Left cardiac atrium (tissue), 4 donors: ENCODE measurements at places on chromosomes 12 and 14.

DNA sequence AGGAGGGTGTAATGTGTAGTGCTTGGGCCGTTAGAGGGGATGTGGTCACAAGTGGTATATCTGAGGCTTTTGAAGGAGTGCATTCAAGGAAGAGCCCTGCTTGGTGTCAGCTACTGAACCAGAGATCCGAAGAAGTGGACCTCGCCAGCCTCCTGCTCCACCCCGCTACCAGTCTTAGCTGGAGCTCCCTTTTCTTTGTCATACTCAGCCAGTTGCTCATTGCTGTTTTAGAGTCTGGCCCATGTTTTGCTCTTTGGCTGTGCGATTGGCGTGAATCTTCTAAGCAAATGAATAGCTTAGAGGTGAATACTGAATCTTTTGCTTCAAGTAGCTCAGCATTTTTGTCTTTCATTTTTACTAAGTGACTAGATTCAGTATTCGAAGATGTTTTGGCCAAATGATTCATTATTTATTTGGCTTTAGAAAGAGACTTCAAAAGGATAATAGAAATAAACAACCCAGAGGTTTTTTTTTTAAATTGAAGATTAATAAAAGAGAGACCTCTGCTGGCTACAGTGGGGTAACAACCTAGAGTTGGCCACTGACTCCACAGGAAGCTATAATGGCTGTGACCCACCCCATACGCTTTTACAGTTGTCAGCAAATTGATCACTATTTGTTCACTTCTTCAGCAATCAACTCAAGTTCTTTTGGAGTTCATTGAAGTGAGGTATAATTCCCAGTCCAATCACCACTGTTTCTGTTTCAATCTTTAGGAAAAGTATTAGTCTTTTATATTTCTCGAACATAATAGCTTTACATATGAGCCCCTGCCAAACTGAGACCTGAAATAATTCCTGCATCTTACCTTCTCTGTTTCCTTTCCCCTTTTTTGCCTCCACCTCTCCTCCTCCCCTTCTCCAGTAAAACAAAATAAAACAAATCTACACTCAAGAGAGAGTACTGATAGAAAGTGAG lies 19.9 kb downstream of the CDKN1B start:
- no peak for DNase-seq

- DNase-seq = no peak
Observed at GRCh38 chr12:99054601-99055128, 409.6 kb downstream of the APAF1 start.

GRCh38 chr12:124006846-124007713 lies 34.1 kb downstream of the ZNF664 start:
- DNase-seq = no peak

DNA sequence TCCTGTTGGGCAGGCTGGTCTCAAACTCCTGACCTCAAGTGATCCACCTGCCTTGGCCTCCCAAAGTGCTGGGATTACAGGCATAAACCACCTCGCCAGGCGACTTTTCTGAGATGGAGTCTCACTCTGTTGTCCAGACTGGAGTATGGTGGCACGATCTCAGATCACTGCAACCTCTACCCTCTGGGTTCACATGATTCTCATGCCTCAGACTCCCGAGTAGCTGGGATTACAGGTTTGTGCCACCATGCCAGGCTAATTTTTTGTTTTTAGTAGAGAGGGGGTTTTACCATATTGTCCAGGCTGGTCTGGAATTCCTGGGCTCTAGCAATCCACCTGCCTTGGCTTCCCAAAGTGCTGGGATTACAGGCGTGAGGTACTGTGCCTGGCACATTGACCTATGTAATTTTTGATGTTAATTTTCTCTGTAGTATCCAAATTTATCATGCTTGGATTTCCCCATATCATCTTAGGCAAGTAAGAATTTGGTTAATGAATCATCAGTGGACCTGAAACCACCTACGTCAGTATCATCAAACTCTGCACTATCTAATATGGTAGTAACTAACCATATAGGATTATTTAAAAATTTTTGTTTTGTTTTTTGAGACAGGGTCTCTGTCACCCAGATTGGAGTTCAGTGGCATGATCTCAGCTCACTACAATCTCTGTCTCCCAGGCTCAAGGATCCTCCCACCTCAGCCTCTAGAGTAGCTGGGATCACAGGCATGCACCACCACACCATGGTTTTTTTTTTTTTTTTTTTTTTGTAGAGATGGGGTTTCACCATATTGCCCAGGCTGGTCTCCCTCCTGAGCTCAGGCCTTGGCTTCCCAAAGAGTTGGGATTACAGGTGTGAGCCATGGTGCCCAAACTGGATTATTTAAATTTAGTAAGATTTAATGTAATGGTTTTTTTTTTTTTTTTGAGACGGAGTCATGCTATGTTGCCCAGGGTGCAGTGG lies 11.9 kb upstream of the ATP5F1B start:
- DNase-seq = no peak

DNA sequence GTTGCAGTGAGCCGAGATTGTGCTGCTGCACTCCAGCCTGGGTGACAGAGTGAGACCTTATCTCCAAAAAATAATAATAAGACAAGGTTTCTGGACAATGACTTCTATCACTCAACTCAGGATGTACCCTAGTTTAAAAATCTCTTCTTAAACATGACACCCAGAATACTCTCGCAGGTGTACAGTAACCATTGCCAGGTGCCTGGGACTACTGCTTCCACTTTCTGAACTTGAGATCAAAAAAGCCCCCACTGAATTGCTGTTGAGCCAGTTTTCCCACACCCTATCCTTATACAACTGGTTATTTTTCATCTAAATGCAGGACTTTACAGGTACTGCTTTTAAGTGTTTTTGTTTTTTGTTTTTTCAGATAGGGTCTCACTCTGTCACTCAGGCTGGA lies 36.3 kb downstream of the BORCS5 start:
- no peak for DNase-seq

GRCh38 chr12:111444314-111444924 lies 38.7 kb downstream of the SH2B3 start:
- DNase-seq = no peak

GRCh38 chr14:77856941-77857340 lies 57.0 kb downstream of the ADCK1 start:
- no peak for DNase-seq

DNA sequence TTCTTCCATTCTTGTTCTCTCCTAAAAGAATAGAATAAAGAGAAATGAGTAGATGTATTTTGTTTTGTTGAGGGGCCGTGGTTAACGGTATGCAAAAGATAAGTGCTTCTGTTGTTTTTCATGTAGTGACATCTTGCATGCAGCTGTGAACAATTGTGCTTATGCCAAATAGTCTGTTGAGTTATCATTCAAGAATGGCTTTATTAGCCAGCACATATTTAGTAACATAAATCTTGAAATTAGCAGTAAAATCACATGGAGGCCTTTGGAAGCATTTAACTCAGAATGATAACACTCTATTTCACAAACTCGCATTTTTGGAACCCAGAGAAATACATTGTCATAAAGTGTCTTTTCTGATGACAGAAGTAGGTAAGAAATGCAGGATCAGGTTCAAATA lies 1772.0 kb upstream of the FLRT2 start:
- DNase-seq = no peak

DNA sequence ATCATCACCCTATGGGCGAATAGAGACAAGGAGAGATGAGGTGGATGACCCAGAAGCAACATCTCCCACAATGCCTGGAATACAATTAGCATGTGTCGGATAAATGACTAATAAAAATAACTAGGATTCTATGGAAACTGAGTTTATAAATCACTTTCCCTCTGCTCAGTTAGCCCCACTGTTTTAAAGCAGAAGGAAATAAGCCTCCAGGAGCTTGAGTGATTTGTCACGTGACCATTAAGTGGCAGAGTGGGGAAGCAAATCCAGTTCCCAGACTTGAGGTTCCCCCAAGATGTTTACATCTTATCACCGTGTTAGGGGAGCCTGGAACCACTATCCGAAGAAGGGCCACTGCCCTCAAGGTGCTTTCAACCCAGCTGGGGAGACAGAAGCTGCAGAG lies 136.5 kb upstream of the CCND2 start:
- DNase-seq = no peak

GRCh38 chr14:77375164-77375950 lies 1.5 kb downstream of the TMED8 start:
- no peak for DNase-seq
